Retinal pigment epithelial cell (primary cell): ENCODE measurements at places on chromosomes 16 and 17.

DNA sequence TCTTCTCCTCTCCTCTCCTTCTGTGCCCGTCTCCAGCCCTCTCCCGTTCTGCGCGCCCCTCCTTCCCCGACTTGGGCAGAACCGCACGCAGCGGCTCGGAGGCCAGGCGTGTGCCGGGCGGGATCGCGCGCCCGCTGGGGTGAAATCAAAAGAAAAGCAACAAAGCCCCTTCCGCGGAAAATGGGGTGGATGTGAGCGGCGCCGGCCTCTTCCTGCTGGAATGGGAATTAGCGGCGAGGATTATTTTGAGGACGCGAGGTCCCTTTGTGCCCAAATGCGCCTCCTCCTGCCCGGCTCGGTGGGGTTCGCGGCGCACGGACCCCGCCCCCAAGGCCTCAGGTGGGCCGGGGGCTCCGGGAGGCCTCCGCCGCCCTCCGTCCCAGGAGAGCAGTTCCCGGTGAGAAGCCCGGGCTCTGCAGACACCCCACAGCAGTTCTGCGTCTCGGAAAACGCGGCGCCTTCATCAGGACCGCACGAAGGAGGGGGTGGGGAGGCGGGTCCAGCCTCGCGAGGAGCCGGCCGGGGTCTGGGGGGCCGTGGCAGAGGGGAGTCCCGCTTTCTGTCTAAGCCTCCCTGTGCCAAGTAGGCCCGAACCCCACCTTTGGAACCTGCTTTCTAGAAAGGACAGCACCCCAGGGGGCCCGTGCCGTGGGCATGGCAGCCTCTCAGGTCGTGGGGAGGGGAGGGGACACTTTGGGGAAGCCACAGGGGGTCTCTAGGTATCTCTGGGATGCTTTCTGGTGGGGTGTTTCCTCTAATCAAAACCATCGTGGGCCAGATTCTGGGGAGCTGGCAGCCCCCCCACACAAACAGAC lies 91.0 kb upstream of the CBX4 start:
- DNase-seq = no peak

GRCh38 chr17:41937970-41938954 lies 7.8 kb downstream of the ODAD4 start:
- DNase-seq = no peak

- DNase-seq = no peak
Observed at GRCh38 chr17:69602972-69603371, 188.5 kb downstream of the MAP2K6 start.

DNA sequence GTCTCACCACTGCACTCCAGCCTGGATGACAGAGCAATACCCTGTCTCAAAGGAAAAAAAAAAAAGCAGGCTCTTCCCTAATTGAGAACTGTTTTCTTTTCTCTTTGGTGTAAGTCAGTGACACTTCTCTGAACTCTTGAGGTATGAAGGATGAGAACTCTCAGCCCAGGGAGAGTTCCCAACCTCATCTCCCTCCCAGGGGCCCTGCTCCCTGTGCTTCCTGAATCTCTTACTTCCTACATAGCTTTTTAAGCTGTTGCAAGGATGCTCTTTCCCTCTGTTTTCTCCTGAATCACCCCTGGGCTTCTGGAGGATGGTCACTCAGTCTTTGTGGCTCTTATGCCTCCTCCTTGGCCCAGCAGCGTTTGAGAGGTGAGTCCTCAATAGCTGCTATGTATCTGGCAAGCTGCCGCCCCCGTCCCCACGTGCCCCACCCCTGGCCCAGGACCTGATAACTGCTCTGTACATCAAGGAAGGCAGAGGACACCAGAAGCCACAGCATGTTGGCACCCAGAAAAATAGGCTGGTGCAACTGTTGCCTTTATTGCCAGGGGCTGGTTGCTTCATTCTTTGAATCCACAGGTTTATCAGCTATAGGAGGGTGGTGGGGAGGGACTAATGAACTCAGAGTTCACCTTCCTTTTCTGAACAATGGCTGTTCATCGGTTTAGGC lies 24.0 kb downstream of the IGF2BP1 start:
- no peak for DNase-seq

DNA sequence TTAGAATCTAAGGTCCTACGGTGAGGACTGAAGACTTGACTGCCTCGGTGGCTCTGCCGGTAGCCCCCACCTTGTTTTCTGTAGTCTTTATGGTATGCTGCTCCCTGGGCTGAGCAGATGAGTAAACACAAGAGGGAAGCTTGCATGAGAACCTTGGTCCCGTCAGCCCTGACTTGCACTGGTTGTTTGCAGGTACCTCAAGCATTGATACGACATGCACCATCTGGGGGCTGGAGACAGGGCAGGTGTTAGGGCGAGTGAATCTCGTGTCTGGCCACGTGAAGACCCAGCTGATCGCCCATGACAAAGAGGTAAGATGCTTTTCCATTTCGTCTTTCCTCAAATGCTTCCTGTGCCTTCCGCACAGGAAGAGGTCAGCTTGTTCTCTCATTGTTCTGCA lies 21.1 kb upstream of the TACO1 start:
- DNase-seq = no peak

DNA sequence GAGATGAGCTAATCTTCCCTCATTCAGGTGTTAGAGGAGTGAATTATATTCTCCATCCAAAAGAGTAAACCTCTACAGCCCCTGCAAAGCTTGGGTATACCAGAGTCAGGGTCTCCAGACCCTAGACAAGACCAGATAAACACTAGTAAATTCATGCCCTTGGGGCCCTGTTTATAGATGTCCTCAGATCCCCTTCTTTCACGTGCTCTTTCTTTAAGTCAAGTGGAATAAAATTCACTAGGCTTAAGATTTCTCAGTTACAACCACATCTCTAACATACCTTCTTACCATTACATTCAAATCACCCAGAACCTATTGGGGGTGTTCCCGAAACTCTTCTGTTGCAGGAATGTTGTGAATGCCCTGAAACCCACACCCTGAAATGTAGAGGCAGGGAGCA lies 2.2 kb upstream of the C17orf58 start:
- DNase-seq = no peak
